ENCODE measurements at places on chromosomes 3 and 15.

GRCh38 chr15:41971089-41971894, 1.1 kb downstream of the EHD4 start:
- DNase-seq: peak; percentile 56

- DNase-seq: no peak
Measured at GRCh38 chr3:153129426-153129825, 32.6 kb upstream of the RAP2B start.

GRCh38 chr3:162538491-162538890, 1041.9 kb downstream of the OTOL1 start:
- DNase-seq: no peak

- peak; percentile 23 for DNase-seq
Measured at GRCh38 chr3:52983336-52983807, 62.5 kb downstream of the SFMBT1 start.

DNA sequence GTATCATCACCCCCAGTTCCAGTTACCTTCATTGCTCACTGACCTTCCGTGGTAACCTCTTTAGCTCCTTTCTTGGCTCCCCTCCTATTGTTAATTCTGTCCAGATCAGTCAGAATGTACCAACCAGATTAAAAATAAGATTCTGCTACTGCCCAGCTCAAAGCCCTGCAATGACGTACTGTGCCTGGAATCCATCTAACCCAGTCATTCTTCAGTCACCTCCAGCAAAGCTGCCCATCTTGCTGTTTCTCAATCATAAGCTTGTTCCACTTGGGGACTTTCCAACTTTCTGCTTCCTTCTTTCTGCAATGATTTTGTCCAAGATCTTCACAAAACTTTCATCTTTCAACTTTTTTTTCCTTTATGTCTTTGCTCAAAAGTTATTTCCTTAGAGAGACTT, 512.0 kb upstream of the ZNF385D start:
- no peak for DNase-seq

DNA sequence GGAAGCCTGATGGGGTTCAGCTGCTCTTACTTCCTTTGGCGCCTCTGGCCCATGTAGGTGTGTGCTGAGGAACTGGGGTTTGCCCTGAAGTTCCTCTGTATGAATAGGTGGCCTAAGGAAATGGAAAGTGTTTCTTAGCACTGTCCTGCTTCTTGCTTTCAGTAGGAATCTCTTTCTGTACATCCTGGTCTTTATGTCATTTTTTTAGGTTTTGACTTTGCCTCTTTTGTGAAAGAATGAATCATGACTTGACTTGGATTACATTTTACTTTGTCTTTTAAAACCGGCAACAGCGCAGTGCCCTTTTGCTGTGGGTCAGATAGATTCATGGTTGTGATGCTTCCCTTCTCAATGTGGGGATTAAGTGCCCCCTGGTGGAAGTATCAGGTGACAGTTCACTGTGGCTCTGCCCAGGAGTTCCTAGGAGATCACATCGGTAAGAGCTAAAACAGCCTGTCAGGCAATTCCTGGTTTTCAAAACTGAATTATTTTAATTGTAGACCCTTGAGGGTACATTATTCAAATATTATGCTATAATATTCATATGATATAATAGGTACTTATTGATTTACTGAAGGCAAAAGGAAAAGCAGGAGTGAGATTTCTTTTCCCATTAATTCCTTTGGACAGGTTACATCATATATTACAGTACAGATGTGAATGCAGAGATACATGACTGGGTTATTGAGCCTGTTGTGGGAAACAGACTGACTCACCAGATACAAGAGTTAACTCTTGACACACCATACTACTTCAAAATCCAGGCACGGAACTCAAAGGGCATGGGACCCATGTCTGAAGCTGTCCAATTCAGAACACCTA, 95.4 kb downstream of the HCN4 start:
- DNase-seq: peak; percentile 30

- no peak for DNase-seq
Measured at GRCh38 chr3:37532168-37532567, 329.5 kb upstream of the CTDSPL start.

DNA sequence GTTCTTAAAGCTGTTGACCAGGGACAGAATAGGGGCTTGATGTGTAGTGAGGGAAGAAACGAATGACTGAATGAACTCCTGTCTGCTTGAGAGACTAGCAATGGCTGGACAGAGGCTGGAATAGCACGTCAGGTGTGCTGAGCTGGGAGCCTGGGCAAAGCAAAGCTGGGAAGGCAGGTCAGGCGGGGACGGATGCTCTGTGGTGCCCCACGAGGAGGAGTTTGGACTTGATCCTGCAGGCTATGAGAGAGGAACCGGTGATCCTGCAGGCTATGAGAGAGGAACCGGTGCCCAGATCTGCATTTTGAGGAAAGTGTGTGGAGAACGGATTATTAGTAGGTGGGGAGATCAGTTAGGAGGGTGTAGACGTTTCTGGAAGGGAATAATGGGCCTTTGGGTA, 31.3 kb upstream of the PSTPIP1 start:
- no peak for DNase-seq

DNA sequence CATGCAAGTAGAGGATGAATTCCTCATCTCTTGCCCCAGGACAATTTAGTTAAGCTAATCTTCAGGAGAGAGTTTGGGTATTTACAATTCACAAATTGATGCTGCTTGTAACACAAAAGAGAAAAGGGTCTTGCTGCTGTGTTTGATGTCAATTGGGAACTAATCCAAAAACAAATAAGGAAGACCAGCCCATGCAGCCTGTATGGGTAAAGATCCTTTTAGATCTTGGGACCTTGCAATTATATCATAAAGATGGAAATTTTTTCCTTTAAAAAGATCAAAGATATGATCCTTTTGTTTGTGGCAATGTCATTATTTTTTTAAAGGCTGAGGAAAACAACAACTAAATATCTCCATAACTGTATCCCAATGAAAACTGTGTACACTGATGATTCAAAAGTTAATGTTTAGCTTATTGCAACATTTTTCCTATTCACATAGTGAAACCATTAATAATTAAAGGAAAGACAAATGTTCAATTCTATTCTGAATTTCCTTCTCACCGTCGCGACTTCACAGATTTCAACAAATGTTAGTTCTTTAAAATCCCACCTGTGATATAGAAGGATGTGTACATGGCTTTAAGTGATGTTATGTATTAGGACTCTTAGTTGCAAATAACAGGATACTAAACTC, 40.2 kb downstream of the TMEM212 start:
- DNase-seq: no peak

GRCh38 chr3:158845765-158846350, 44.0 kb downstream of the MFSD1 start:
- no peak for DNase-seq

- no peak for DNase-seq
Measured at GRCh38 chr3:43319794-43320193, 33.5 kb downstream of the SNRK start.

DNA sequence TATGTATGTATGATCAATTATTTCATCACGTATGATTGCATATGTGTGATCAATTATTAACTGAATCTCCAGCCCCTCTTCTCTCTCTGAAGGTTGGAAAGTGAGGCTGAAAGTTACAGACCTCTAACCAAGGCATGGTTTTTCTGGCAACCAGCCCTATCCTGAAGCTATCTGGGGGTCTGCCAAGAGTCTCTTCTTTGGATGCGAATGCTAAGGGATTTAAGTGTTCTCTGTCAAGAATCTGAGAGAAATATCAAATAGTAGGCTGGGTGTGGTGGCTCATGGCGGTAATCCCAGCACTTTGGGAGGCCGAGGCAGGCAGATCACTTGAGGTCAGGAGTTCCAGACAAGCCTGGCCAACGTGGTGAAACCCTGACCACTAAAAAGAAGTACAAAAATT, 8.1 kb downstream of the NKTR start:
- no peak for DNase-seq

DNA sequence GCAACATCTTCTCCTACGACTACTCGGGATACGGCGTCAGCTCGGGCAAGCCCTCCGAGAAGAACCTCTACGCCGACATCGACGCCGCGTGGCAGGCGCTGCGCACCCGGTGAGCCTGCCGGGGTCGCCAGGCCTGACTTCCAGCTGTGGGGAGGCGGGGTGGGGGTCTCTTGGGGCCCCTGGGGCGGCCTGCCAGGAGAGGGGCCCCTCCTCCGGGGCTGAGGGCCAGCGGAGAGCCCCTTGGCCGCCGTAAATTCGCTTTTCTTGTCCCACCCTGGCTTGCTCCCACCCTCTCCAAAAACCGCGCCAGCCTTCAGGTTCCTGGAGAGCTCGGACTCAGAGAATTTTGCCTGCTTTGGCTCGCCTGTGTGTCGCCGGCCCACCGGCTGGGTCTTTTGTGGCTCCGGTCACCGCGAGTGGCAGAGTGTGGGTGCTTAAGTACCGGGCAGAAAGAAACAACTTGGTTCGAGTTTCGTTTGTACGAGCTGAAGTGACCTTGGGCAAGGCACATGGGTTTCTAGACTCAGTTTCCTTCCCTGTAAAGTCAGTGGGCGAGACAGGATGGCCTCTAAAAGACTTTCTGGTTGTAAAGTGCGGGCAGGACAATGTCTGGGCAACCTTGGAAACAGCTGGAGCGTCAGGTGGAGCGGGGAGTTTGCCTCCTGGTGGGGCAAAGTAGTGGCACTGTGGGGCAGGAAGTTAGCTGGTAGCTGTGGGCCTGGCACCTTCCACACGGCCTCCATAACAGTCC, 976 bp downstream of the ABHD17C start:
- no peak for DNase-seq

GRCh38 chr3:70072180-70072579, 72.6 kb downstream of the SAMMSON start:
- no peak for DNase-seq

DNA sequence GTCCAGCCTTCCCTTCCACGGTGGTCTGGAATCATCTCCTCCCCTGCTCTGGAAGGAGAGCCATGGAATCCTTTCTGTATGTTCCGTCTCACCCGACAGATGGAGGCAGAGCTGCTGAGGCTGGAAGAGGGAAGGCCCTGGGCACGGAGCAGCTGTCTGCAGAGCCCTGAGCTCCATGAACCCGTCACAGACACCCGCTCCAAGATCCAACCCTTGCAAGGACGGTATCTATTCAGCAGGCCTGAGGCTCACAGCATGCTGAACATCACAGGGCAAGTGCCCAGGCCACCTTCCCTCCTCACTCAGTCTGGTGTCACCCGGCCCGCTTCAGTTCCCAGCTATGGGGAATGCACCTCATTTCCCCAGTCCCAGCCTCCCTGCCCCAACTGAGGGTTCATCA, 103.9 kb downstream of the LRIG1 start:
- no peak for DNase-seq

DNA sequence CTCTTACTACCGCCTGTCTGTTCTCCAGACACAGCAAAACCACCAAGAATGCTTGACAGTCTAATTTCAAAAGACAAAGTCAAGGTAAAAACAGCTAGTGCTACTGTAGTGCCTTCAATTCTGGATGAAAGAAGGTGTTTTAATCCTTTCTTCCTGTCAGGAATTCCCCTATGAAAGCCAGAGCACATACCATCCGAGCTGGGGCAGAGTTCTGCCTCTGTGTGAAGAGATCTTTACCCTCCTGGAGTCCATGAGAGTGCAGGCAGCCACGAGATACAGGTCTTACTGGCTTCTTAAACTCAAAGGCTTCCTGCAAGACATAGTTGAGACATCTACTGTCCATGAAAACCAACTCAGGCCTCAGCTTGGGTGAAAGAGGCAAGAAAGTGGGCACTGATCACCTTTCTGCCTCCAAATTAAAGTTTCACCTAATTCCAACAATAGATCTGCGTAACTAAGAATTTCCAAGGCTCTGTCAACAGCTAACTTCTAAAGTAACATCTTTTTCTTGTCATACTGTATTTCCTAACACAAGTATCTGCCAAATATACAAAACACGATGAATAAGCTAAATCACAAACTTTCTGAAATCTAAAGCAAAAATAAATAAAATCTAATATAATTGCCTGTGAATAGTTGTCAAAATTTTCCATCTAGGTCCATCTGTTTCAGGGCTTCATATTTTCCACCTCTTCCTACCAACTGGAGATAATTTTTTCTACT, 7.5 kb downstream of the CDC25A start:
- DNase-seq: no peak

- DNase-seq: no peak
Measured at GRCh38 chr3:137972396-137972795, 37.6 kb upstream of the CLDN18 start.

DNA sequence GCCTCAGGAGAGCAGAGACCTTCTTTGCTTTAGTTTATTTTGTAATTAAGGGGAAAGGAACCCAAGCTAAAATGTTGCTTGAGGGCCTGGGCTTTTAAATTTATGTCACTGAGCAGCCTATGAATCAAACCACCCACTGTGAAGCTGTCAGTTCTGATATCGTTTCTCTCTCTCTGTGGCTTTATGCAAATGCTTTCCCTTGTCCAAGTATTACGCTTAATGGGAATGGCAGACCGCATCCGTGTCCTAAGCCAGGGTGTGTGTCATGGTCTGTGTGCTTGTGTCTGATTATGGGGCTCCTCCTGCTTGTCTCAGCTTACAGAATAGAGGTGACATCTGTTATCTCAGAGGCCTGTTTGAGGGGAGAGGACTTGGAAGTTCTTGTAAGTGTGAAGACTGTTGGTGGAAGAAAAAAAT, 82.4 kb downstream of the EBLN2 start:
- no peak for DNase-seq

- no peak for DNase-seq
Measured at GRCh38 chr15:56794553-56795329, 61.4 kb upstream of the ZNF280D start.

DNA sequence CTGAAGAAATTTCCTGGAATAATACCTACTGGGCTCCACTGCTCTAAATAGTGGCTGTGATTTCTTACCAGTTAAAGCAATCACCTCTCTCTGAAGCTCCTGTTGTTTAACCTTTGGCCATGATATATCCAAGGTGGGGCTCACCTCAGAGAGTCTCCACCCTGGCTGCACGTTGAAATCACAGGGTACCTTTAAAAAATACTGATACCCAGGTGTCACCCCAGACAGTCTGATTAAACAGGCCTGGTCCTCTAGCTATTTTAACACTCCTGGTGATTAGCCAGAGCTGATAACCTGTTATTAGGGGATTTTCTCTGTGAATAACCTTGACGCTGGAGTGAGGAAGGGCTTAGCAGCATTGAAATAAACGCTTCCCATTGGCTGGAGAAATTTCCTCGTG, 22.3 kb upstream of the ZBTB38 start:
- DNase-seq: no peak

- DNase-seq: no peak
Measured at GRCh38 chr3:157127831-157128767, 31.8 kb downstream of the CCNL1 start.

- no peak for DNase-seq
Measured at GRCh38 chr15:55218056-55218455, 21.3 kb upstream of the RSL24D1 start.

DNA sequence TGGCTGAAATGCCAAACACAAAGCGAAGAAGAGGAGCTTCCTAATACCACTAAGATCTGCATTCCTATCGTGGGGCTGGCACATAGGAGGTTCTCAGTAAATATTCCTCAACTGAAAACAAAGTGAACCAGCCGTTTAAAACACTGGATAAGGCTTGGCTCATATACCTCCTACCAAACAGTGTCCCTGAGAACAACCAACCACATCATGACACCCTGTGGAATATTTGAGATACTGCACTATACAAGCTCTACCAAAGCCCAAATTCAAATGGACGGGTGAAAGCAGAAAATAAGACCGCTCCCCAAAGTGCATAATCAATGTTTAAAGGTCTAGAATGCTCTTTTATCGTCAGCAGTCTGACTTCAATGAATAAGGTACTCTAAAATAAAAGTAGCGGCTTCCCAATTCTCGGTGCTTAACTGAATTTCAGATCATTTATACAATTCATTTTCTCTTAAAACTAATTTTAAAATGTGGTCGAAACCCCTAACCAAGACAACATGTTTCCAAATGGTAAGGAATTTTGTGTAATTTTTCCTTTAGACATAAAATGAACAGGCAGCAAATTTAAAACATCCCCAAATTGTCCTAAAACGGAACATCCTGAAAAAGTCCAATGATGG, 425.8 kb downstream of the ERC2 start:
- no peak for DNase-seq

- DNase-seq: no peak
Measured at GRCh38 chr3:163011596-163011995, 1515.0 kb downstream of the OTOL1 start.

Measured in GM12891 (cell line).